Dorsolateral prefrontal cortex (tissue), 122 donors: ENCODE measurements at places on chromosomes 2 and 18.
A peak's percentile ranks its signal among the peaks of the same experiment; 100 is the strongest.

GRCh38 chr2:74908748-74909444, 49.5 kb upstream of the POLE4 start:
- no peak for DNase-seq

DNA sequence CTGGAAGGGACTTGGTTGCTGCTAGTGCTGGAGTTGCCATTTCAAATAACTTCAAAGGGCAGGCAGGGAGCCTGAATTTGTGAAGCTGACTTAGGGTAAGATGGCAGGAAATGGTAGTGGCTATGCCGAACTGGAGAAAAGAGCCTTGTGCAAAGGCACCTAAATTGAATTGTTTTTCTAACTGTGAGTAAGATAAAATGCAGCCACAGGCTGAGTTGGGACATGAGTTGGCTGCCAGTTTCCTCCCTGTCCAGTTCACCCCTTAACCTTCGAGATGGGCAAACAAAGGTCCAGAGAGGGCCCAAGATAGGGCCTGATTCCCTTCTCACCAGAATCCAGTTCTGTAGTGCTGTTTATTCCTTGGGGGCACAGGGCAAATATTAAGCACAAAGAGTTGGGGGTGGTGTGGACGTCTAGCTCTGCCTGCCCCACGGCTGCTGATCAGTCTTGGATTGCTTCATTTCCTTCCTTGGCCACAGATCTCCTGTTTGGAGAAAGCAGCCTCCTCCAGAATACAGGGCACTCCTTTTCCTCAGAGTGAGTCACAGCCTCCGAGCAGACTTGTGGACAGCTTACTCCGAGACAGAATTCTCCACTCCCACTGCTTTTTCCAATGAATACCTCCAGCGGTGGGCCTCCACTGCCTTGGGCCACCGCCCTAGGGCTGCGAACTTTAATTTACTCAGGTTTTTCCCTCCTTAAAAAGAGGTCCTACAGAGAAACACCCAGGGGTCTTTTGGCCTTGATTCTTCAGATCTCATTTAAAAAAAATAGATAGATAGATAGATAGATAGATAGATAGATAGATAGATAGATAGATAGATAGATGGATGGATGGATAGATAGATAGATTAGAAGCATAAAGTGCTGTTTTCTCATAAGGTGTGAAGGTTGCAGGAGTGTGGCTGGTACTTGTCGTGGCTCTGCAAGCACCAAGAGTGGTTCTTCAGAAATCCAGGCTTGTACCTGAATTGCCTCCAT, 18.4 kb upstream of the SLC20A1 start:
- peak; percentile 64 for DNase-seq

GRCh38 chr2:200209030-200209429, 97.5 kb upstream of the SPATS2L start:
- DNase-seq = no peak

GRCh38 chr2:201775326-201775725, 5.4 kb downstream of the ALS2 start:
- DNase-seq = no peak

- no peak for DNase-seq
Observed at GRCh38 chr18:13278062-13278630, 59.6 kb downstream of the LDLRAD4 start.

- DNase-seq = no peak
Observed at GRCh38 chr2:18871430-18871829, 282.1 kb upstream of the NT5C1B start.

DNA sequence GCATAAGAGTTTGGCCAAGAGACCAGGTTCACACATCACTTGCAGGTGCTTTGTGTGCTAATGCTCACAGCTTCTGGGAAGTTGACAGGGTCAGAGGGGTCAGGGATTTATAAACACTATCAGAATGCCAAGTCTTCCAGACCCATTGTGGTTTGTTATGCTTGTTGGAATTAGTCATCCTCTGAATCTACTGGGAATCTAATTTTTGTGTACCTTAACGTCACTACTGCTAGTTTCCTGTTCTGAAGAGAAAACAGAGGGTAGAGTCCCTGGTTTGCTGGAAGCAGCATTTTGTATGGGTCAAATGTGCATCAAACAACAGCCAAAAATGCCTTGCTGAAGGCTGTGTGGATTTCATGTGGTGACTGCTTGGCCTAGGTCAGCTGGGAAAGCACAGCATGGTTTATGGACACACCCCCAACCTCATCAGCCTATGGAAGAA, 33.3 kb downstream of the ANTXR1 start:
- no peak for DNase-seq

- DNase-seq = no peak
Observed at GRCh38 chr18:64402636-64403035, 253.7 kb upstream of the LINC00305 start.
